ENCODE measurements at places on chromosomes 6 and 20.

- DNase-seq, result peak; percentile 82
Measured at GRCh38 chr6:38262609-38263008, 377.1 kb downstream of the BTBD9 start.

- no peak for DNase-seq
Measured at GRCh38 chr6:36283608-36284007, 13.7 kb downstream of the PNPLA1 start.

DNA sequence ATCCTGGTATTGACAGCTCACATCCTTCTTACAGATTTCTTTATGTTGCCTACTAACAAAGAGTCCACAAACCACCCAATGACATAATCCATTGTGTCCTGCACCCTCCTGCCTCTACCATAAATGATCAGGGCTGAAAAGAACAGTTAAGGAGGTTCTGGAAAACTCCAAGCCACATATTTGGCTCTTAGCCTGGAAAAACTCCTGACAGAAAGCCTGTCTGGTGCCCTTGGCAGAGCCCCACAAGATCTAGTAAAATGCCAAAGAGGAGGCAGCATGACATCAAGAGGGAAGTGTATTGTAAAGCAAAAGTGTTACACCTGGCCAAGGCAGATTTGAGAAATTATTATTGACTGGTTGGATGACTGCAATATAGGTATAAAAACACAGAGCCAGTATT, 126.4 kb upstream of the VGLL2 start:
- DNase-seq, result no peak

- DNase-seq, result no peak
Measured at GRCh38 chr6:168052291-168052891, 26.6 kb downstream of the FRMD1 start.

- no peak for DNase-seq
Measured at GRCh38 chr6:157574851-157575424, 193.9 kb downstream of the ZDHHC14 start.

DNA sequence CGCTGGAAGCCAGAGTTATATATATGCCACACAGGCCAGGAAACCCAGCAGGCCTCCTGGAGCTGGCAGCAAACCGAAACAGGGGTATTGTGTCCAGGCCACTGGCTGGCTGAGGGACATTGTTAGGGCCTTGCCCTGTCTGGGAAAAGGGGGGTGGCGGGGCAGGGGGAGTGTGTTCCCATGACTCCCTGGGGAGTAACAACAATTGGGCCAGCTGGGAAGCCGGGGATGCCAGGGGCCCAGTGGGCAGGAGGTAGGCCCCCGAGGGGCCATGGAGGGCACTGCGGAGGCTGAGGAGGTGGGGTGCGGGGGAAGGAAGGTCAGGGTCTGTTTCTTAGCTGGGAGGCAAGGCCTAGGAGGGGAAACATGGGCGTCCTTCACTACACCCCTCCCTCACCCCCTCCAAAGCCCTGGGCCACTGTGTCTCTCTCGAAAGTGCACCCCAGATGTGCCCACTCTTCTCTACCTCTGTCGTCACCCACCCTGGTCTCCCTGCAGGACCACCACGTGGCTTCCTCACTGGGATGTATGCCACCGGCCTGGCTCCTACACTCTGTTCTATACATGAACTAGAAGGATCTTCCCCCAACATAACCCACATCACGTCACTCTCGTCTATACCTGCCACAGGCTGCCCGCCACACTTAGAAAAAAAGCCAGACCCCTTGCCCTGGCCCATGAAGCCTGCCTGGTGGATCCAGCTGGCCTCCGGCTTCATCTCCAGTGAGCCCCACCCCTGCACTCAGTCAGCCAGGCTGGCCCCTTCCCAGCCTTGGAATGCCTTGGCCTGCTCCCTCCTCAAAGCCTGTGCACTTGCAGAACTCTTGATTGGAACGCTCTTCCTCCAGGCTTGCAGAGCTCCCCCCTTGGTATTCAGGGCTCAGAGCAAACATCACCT, 7.8 kb upstream of the E2F1 start:
- DNase-seq, result no peak

DNA sequence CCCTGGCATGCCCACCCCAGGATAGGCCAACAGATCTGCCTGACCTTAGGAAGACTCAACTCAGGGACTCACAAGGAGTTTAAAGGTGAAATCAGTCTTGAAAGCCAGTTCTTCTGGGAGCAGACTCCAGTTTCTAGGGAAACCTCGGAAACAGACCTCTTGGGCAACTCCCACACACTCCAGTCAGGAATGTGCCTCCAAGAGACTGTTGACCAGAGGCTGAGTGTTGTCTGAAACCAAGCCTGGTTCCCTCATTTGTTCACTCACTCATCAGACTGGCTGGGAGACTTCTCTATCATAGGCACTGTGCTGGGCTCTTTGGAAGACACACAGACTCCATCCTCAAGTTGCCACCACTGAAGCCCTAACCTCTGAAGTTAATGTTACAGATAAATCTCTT, 1.8 kb downstream of the TREM1 start:
- peak; percentile 63 for DNase-seq

GRCh38 chr20:55253781-55254180, 751.5 kb downstream of the CBLN4 start:
- peak; percentile 84 for DNase-seq

DNA sequence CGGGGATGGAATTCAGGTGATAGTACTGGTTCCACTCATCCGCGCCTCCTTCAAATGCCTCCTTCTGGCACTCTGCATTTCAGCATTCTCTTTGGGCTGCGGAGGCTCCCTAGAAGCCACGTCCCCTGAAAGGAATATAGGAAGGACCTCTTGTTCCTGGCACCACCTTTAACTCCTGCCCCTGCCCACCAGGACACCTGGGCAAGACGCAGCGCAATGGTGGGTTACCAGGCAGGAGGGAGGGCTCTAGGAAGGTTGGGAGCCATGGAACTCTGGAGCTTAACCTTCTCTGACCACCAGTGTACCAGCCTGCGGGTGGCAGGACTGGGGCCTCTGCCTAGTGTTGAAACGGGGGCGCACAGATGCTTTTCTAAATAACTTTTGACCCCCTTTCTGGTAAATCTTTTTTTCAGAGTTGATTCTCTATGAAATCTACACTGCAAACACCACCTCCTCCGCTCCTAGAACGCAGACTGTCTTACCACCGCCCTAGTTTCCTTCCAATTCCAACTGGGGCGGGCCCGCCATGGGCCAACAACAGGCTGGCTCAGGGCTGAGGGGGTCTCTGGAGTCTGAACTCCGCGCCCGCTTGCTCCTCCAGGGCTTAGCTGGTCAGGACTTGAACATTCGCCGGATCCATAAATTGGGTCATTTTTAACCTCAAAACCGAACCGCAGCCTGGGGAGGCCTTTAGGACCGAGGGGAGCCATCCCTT, 871 bp upstream of the SYNDIG1 start:
- DNase-seq, result no peak

- no peak for DNase-seq
Measured at GRCh38 chr6:66861007-66861541, 1154.0 kb upstream of the EYS start.

DNA sequence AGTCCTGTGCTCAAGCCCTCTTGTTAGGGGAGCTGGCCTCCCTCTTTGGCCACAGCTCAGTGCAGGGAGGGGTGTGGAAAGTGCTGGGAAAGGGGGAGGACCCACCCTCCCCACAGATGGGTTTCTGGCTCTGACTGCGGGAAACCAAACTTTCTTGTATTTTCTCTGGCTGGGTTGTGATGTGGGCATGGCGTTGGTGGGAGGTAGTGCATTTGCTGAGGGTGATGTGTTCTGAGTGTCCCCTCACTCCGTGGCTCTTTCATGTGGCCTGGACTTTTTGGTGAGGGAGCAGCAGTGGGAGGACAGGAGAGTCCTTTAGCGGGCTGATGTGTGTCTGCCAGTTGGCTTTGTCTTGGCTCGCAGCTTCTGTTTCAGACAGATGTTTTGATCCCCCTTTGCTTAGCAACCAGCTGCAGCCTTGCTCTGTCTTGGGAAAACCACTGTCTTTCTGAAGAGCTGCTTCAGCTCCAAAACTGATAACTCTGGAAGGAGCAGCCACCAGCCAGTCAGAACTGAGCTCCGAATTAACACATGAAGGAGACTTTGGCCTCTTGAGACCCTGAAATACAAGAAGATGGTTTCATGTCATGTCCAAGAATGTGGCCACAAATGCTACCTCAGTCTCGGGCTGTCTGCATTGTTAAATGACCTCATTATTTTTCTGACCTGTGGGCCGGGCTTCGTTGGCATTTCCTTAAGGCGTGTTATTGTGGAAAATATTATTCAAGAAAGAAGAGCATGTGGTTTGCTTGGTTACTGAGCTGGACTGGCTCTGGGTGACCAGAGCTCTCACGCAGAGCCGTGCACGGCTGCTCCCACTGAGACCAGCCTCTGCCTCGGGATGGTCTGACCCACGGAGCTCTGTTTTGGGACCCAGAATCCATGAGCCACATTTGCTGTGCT, 21.5 kb downstream of the SYNJ2 start:
- DNase-seq, result peak; percentile 94

DNA sequence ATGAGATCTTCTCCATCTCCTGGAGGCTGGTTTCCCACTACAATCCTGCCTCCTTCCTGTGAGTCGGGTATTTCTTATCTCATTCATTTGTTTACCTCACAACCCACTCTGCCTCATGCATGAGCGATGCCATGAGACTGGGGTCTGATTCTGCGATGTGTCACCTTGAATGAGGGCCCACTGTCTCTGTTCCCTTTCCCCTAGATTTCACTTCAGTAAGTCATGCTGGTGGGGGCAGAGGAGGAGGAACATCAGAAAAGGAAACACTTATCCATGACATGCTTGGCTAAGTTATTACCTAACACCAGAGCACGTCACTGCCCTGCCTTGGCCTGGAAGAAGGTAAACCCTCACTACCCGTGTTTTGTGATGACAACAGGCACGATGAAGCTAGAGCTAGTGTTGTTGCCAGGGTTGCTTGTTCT, 337.4 kb upstream of the PRDM1 start:
- DNase-seq, result peak; percentile 19

- no peak for DNase-seq
Measured at GRCh38 chr6:42370323-42370985, 81.3 kb downstream of the TRERF1 start.

Measured in stromal cell of bone marrow (primary cell).